ENCODE measurements at places on chromosomes 16 and 17. TPM values are rescaled to one million over a fixed set of nuclear protein-coding genes. Genes with fewer than 3 reads are reported as not detected.

DNA sequence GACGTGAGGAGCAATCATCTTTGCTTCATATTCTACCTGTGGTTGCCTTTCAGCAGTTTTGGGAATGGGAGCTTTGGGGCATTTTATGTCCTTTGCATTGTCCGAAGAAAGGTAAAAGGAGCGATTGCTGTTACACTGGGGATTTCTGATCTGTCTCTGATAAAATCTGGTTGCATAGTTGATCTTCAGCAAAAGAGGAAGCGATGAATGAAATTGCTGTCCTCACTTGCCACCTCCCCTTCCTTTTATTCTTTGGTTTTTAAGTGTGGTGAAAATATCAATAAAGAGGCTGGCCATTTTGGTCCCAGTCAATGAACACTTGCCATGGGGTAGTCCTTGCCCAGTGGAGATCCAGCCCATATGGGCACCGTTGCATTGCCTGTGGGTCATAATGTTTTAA is 236.8 kb downstream of the MSI2 start:
- no peak for DNase-seq

GRCh38 chr16:23889189-23889588 is 53.4 kb downstream of the PRKCB start:
- DNase-seq: no peak

Gene ANKRD40CL
- not detected for polyA plus RNA-seq

Gene TMEM88
- polyA plus RNA-seq: 0.83 TPM

DNA sequence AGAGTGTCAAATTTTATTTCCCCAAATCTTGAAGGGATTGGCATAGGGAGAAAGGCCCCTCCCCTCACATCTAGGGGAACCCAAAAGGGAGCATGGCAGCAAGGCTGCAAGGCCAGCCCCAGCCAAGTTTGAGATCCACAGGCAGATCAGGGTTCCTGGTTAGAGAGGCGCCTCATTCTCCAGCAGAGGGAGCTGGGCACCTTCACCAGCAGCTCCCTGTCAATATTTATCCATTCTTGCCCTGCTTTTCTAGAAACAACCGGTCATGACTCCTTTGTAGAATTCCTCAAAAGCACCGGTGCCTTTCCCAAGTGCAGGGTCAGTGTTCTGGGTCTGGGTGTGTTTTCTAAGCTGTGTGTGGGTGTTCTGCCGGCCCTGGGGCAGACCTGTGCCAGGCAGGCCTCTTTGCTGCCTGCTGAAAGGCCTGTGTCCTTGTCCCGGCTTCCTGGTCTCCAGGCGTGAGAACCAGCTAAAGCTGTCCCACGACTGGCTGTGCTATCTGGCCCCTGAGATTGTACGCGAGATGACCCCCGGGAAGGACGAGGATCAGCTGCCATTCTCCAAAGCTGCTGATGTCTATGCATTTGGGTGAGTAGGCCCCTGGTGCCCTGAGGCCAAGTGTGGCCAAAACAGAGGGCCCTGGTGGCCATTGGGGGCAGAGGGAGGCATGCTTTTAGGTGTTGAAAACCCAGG is 21.2 kb upstream of the LGALS9 start:
- peak; percentile 61 for DNase-seq

DNA sequence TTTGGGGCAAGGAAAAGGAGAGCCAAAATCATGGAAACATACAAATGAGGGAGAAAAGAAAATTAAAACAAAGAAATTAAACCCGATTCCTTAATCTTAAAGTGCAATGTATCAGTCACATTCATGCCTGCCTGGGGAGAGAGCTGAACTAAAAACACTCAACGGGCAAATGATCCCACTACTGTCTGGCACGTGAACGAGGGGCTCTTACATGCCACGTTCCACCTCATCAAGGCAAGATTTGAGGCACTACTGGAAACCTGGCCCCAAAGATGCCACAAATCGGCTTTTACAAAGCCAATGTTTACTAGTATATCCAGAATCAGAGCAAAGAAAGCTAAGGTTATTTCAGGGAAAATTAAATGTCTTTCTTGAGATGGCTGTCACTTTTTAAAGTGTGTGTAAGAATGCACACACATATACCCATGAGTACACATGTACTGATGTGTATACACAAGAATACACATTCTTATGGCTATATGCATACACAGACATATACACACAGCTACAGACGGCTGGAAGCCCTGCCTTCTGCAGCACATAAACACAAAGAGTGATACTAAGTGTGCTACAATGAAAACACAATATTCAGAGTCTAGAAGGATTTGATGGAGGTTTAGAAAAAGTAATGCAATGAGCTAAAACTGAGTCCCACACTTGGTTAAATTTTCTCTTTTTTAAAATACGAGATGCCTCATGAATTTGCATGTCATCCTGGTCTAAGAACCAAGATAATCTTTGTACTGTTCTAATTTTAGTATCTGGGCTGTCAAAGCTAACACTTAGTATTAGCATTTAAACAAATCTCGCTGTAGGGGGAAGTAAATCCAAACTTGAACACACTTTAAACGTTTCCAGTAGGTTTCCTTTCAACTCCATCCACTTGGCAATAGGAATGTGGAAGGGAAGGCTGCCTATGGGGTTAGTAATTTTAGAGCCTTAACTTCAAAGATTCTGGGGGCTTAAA is 85.8 kb downstream of the CYTH1 start:
- no peak for DNase-seq

DNA sequence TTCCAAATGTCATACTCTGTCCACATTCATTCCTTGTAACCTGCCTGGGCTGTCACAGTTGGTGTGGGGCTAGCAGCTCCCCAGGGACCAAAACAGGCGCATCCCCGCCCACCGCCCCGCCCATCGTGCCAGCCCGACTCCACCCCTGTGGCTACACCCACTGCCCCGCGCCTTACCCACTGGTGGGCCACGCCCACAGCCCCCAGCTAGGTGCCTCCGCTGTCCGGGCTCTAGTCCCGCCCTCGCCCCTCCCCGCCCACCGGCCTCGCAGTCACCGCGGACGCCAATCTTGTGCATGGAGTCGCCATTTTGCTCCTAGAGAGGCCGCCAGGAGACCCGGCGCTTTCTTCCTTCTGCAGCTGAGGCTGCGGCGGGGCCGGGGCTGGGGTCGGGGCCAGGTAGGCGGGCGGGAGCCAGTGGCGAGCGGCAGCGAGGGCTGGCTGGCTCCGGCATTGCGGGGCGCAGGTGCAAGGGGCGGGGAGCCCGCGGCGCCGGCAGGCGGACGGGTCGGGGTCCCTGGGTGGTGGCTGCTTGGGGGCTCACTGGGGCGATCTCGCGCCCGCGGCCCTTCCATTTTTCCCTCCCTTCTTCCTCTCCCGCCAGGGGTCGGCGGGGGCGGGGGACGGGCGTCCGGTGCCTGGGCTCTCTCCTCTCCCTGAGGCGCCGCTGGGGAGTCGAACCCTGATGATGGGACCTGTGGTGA is at the start of gene PRPSAP2:
Gene PRPSAP2, plus strand, starts transcription at position 268 of the 703 bp plus-strand sequence. CDS start 7,703 bp downstream, outside the sequence.
- peak; percentile 99 for DNase-seq

GRCh38 chr16:88750854-88751253 is 34.2 kb downstream of the PIEZO1 start:
- no peak for DNase-seq

Measured in SK-N-SH (cell line).